ENCODE measurements at places on chromosomes 7 and 10. TPM values are rescaled to one million over a fixed set of nuclear protein-coding genes. Genes with fewer than 3 reads are reported as not detected.

The JCAD gene
- 76.7 TPM for total RNA-seq

DNA sequence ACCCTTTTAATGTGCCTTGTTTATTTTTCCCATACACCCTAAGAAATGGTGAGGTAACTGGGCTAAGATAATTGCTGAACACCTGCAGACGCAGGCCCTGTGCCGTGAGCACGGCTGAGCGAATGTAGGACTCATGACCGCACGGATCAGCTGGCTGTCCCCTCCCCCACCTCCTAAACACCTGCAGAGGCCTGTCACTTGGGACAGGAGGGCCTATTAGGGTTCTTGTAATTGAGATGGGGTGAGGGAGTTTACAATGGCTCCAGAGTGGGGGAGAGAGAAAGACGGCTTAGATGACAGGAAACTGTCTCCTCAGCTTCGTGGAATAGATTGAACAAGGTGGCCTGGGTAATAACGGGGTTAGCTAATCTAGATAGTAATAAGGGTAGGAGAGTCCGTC, 291.7 kb upstream of the HABP2 start:
- DNase-seq, result no peak

The KIAA1549 gene
- total RNA-seq, result 0.86 TPM

DNA sequence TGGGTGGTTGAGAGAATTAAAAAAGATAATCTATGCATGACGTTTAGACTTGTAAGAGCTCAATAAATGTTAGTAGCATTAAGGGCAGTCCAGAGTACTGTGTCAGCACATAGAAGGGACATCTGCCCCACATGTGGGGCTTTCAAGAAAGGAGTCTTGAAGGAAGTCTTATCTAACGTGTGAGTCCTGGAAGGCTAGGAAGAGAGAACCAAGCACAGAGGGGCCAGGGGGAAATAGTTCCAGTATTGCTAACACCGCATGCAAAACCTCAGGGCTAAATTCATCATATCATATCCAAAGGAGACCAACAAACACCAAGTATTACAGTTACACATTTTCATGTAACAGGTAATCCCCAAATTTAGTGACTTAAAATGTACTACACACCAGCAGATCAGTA, 122.7 kb downstream of the AOAH start:
- no peak for DNase-seq

DNA sequence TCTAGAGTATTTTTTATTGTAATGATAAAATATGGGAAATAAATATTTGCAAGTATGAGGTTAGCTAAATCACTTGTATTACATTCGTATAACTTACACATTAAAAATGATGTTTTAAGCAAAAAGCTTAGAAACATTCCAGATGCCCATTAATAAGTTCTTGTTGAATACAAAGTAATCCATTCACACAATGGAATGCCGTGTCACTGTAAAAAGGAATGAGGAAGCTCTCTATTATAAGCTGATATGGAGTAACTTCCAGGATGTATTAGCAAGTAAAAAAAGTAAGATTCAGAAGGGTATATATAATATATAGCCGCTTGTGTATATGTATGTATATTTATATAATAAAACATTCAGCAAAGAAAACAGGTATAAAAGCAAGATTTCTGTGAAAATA, 412.8 kb upstream of the MTPN start:
- no peak for DNase-seq

DNA sequence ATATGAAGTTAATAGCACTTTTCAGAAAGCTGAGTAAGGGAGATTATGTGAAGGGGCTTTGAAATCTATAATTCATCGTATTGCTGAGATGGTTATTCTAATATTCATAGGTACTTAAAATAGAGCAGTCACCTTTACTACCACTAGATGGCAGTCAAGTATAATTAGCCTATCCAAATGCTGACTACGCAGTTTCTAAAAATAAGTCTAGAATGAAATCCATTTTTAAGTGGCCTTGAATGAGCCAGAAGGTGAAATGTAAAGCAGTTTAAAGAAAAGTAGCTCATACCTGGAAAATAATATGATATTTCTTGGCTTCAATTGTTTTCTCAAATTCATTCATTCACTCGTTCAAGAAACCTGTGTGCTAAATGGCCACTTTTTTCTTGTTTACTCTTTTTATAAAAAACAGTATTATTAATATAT, 1277.1 kb downstream of the GATA3 start:
- DNase-seq, result no peak

The CPA1 gene
- 1.0 TPM for total RNA-seq

GRCh38 chr10:51439645-51440044, 259.8 kb downstream of the CSTF2T start:
- no peak for DNase-seq

The GPR15LG gene
- not detected for total RNA-seq

DNA sequence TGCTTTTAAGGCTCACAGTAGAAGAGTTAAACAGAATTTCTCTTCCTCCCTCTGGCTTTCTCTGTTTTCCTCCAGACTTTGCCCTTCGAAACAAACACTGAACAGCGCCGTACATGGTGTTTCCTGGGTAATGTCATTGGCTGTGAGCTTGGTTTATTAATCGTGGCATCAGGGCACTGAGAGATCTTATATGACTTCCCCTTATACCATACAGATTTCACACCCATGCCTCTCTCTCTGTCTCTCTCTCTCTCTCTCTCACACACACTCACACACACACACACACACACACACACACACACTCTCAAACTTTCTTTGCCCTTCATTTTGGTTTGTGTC, 195.5 kb downstream of the CREB5 start:
- DNase-seq, result no peak

DNA sequence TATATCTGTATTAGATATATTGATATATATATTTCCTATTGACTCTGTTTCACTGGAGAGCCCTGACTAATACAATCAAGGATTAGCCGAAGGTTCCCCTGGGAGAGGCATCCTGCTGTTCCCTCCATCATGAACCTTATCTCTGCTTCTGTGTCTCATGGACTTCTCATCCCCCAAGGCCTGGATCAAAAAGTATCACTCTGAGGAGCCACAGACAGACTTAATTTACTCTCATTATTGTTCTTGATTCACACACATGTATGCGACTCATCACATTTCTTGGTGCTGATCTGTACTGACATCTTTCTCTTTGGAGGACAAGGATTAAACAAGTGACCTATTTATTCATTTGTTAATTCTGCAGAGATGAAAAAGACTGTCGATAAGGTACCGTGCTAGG, 550.2 kb downstream of the KCNMA1 start:
- no peak for DNase-seq

DNA sequence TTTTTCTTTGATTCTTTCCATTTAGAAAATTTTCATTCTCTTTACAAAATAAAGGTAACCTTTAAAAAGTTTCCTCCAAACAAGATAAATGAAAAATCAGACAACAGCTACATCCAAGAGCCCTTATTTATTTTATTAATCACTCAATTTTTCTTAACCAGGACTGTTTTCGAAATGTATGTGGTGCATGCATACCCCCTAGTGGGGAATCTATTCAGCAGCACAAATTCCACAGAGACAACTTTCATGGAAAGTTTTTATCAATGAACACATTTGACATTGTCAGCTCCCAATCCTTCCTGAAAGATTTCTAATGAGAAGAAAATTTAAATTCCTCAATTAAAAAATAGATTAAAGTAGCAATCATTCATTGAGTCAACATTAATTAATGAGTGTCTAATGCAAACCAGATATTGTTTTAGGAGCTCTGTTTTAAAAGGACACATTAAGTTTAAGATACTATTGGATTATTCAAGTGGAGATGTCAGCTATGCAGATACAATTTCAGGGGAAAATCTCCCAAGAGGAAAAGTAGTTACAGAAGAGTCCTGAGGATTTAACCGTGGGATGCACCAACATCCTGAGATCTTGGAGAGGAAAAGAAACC, 5.2 kb upstream of the HTR7 start:
- no peak for DNase-seq

GRCh38 chr10:62460393-62460792, 86.2 kb downstream of the ZNF365 start:
- no peak for DNase-seq

- DNase-seq, result peak; percentile 84
Measured at GRCh38 chr10:119401671-119402395, 140.7 kb downstream of the RGS10 start.

The C10orf143 gene
- total RNA-seq, result 1.7 TPM

The DNAJC12 gene
- 3.3 TPM for total RNA-seq

GRCh38 chr7:16202303-16202702, 219.0 kb downstream of the CRPPA start:
- DNase-seq, result no peak

- DNase-seq, result no peak
Measured at GRCh38 chr7:20748853-20749252, 37.8 kb downstream of the SP8 start.

DNA sequence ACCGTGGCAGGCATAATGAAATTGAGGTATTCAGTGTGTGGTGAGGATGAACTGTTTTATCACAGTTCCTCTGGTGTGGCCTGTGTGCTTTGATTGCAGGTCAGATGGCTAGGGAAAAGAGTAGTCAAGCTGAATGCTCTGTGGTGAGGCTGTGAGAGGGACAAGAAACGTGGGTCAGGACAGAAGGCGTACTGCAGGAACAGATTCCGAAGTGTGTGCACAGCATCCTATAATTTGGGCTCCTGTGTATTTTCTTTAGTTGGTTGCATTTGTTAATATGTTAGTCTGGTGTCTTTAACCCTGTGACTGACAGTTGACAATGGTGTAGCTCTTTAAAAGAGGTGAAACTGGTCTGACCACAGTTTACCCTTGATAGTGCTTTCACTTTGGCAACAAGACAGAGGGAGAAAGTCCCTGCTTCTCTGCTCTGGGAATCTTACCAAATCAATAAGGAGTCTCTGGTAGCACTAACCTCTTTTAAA, 76.5 kb downstream of the AUTS2 start:
- no peak for DNase-seq

The TAS2R5 gene
- 0.40 TPM for total RNA-seq

- DNase-seq, result no peak
Measured at GRCh38 chr10:72812753-72813430, 80.6 kb upstream of the OIT3 start.

The TRIM50 gene
- total RNA-seq, result not detected

DNA sequence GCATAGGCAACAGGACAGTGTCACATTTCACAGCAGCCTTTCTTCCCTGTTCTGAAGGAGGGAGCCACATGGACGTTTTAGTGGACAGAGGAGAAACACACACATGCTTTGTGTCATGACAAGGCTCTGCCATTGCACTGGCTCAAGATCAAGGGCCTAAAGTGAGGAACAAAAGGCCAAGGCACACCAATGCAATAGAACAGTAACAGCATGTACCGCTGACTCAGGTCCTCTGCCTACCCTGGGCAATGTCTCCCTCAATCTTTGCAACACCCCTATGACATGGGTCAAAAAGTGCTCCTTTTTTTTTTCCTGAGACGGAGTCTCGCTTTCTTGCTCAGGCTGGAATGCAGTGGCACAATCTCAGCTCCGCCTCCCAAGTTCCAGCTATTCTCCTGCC, 57.8 kb upstream of the SDK1 start:
- no peak for DNase-seq

The SPDYE1 gene
- not detected for total RNA-seq

DNA sequence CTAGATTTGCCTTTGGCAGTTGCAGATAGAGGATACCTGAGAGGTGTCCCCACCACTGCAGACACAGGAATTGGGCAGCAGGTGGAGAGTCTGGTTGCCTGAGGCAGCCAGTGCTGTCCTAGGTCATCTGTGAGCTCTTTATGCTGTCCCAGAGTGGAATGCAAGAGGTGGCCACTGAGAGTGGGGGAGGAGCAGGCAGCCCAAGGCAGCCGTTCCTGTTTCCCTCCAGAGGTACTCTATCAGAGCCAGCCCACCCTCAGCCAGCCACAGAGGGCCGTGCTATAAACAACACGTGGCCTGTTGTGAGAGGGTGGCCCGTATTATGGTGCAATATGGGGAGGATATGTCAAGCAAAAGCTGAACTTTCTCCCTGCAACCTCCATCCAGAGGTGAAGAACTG, 8.5 kb downstream of the LRRC18 start:
- DNase-seq, result no peak

The CYP26C1 gene
- total RNA-seq, result not detected

- DNase-seq, result no peak
Measured at GRCh38 chr10:58574058-58574457, 61.4 kb downstream of the BICC1 start.

The OPN1SW gene
- total RNA-seq, result not detected

DNA sequence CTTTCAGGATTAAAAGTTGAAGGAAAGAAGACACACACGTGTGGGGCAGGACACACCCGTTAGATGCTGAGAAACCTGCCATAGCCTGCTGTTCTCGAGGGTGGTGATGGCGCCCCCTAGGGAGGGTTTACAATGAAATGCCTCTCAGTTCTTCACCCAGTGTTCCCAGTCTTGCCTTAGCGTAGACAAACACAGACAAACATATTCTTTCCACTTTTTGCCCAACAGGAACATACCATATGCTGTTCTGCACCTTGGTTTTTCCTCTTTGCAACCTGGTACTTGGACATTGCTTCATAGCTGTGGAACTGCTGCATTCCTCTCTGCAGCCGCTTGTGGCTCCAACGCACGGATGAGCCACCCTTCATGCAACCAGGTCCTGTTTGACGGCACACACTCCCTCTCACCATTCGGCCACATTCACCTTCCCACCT, 23.3 kb upstream of the HSPA12A start:
- DNase-seq, result no peak

The OR2A12 gene
- total RNA-seq, result not detected

DNA sequence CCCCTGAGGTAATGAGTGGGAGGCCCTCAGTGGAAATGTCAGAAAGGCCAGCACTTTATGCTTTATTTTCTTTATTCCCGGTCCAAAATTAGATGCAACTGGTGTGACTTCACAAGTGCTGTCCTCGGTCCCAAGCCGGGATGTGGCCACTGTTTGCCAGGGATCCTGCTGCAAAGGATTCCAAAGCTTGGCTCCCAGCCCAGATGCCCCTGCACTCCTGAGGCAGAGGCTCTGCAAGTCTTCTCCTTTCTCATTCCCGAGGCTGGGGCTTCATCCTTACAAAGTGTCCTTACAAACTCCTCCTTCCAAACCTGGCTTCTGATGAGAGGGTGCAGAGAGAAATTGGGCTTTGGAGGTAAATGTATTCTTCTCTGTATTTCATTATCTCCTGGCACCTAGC, 544.3 kb upstream of the DPP6 start:
- no peak for DNase-seq

The MKX gene
- 0.47 TPM for total RNA-seq

The NANOS1 gene
- total RNA-seq, result 7.0 TPM

The PKD2L1 gene
- total RNA-seq, result not detected

- no peak for DNase-seq
Measured at GRCh38 chr10:78288663-78289062, 255.0 kb downstream of the RPS24 start.

DNA sequence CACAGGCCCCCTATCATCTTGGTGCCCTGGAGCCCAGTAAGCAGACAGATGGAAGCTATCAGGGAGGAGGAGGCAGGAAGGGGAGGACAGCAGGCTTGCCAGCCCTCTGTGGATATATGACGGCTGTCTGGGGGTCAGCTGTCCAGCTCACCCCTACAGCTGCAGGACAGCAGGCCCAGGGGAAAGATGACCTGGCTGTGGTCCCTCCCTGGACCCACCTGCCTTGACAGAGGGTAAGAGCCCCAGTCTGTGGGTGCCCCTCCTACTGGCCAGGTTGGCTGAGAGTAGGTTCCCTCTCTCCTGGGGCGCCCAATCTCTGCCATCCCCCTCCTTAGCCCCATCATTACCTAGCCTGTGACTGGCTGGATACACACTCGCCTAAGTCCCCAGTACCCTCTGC, 62.5 kb downstream of the C10orf143 start:
- DNase-seq, result no peak

All from right cardiac atrium (tissue), 5 donors.